ENCODE measurements at places on chromosomes 12 and 14.

GRCh38 chr14:93173943-93174395 lies 10.7 kb downstream of the MOAP1 start:
- no peak for DNase-seq

DNA sequence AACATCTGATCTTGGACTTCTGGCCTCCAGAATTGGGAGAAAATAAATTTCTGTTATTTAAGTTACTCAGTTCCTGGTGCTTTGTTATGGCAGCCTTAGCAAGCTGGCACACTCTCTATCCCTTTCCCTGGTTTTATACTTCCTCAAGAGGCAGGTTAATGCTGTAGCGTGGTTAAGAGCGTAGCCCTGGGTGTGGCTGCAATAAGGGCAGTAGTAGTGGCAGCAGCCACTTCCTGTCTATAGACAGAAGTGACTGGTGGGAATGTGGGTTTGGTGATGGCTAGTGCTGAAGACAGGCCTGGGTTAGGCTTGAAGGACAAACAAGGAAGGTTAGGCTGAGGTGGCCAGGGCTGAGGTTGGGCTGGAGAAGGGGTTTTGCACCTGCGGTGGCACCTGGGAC lies 3.6 kb upstream of the LGALS3 start:
- no peak for DNase-seq

DNA sequence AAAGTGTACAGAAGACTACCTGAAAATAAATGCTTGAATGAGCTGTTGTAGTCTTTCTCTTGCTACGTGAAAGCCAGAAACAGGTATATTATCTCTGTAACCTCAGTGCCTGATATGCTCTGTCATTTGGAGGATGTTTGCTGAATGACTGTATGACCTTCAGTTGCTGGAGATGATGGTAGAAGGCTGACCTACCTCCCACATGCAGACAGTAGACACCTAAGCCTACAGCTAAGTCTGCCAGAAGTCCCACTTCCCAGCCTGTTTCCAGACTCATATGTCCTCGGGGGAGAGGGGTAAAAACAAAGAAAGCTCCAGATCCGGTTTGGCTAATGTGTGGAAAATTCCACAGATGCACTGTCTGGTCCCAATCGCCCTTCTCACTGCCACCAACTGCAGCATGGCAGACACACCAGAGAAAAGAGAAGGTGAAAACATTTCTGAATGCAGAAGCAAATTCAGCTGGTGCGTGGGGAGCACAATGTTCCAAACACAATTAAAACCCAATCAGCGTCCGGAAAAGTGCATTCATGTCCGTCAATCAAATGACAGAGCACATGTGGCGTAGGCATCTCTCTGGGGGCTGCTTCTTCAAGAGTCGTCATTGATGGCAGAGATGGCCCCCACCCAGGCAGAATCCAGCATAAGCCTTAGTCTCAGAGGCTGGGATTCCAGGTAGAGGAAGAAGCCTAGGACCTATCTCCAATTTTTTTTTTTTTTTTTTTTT lies 76.3 kb upstream of the TBX3 start:
- DNase-seq = no peak

- DNase-seq = no peak
Measured at GRCh38 chr12:63882844-63883243, 38.3 kb downstream of the SRGAP1 start.
